Stimulated activated CD4-positive, alpha-beta T cell treated with anti-CD3 and anti-CD28 coated beads, Interleukin-2, amount 100 ng/mL, for 48 hours (primary cell): ENCODE measurements at places on chromosomes 6 and 20.

DNA sequence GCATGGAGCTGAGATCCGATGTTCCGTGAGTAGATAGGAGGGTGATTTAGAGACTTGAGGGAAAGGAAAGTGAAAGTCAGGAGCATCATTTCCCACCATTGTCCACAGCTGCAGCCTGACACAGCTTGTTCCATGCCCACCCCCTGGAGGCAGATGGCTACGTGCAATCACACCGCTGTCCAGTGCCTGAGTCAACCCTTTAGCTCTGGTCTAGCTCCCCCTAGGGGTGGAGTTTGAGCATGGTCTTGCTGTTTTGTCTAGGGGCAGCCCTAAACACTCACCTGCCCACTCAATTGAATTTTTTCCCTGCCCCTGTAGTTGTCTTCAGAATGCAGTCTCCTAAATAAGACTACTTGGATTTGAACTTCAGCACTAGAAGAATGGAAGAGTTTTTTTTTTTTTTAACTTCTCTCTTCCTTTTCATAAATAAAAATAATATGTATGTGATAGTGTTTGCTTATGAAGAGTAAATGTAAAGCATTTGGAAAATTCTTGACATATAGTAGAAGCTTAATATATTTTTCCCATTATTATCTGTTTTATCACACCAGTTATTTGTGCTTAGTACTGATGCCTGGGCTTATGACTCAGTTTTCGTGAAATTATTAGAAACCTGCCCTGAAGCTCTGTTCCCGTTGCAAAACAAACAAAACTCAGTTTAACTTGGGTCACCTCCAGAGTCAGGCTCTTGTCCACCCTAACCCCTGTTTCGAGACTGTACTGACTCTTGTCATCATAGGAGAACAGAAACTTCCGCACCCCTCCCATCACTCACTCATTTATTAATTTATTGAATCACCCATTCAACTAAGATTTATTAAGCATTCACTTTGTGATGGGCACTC, 814.8 kb downstream of the MAFB start:
- peak; percentile 30 for DNase-seq

- no peak for DNase-seq
Measured at GRCh38 chr6:30067460-30068139, 602 bp downstream of the PPP1R11 start.

- no peak for DNase-seq
Measured at GRCh38 chr6:45590226-45590625, 212.5 kb upstream of the SUPT3H start.

DNA sequence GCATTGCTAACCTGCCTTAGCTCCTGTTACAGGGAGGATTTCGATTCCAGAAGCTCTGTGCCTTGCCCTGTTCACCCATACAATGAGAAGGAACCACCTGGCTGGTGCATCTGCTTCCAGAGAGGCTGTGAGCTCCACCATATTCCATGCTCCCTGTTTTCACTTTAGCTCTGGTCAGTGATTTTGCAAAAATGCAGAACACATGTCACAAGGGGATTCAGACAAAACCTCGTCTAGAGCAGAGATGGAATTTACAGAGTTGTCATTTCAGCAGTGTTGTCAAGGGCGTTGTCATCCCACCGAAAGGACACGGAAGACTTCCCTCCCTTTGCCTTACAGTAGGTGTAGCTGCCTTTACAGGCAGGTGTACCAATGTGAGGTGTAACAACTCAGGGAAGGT, 223.0 kb upstream of the ARID1B start:
- no peak for DNase-seq

- no peak for DNase-seq
Measured at GRCh38 chr20:37729909-37730308, 36.1 kb downstream of the CTNNBL1 start.

DNA sequence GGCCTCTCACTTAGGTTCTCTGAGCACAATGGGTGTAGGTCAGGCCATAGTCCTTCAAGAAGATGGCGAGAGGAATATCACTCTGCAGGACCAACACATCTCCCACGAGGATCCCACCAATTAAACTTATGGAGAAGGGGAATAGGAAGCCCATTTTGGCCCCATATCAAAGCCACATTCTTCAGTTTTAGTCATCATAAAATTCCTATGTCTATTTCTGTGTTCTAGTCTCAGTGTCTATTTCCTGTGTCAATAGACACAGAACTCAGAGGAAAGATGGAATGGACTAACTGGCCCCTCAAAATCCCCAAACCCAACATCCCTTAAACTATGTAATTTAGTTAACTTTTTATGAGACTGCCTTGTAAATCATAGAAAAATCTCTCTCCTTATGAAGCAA, 216.8 kb downstream of the HACE1 start:
- no peak for DNase-seq

GRCh38 chr20:20491110-20491783, 123.3 kb downstream of the INSM1 start:
- DNase-seq = no peak

- DNase-seq = no peak
Measured at GRCh38 chr6:80145921-80146320, 39.5 kb downstream of the BCKDHB start.

GRCh38 chr20:52291109-52291508, 99.5 kb upstream of the ZFP64 start:
- DNase-seq = no peak

DNA sequence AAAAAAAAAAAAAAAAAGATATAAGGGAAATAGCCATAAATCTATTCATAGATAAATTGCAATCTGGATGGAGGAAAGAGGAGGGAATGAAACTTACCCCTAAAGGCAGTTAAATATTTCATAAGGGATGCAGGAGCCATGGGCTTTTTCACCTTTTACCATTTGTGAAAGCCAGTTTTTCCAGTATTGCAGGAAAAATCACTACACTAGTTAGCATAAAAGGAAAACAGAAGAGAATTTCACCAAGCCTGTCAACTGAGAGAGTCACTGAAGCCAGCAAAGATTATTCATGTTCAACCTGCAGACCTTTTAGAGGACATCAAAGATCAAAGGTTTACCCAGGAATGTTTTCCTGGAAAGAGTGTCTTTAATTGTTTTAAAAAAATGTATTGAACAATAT, 969.7 kb downstream of the KIF16B start:
- DNase-seq = no peak

GRCh38 chr20:47356526-47357295, at the start of gene ZMYND8:
ZMYND8 (minus strand) TSS chr20:47356699; CDS start chr20:47356670, 29 bp downstream.
- peak; percentile 98 for DNase-seq
